Astrocyte (in vitro differentiated cells and primary cell): ENCODE measurements at places on chromosomes 1 and 21. TPM values are rescaled to one million over a fixed set of nuclear protein-coding genes. Genes with fewer than 3 reads are reported as not detected.
A peak's percentile ranks its signal among the peaks of the same experiment; 100 is the strongest.

DNA sequence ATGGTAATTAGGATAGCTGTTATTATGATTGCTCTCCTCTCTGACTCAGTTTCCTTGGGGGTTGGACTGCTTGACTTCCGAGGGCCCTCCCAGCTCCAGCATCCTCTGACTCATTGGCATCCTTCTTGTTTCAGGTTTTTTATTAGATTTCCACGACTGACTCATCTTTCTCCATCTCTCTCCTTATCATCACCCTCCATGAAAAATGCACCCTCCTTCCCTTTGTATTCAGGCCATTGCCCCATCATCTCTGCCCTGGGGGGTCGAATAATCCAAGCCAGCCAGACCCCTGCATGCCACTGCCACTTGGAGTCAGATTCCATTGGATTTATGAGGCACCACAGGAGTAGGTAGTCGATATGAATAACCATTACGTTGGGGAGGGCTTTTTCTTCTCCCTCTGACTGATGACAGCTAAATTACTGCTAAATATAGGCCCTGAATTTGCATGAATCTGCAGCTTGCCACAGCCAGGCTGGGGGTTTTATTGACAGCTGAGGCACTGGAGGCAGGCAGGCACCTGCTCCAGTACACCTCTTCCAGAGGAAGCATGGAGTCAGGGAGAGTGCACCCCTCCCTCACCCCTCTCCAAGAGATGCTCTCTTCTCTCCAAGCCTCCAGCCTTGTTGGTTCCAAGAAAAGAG is 91.7 kb downstream of the C1orf94 start:
- peaks cover 26% of the 10 kb centered on the region for H3K4me1 ChIP-seq
- H3K27ac ChIP-seq: no peak overlapping the region
- DNase-seq: peak; percentile 87
- H3K36me3 ChIP-seq: no peaks in the 10 kb centered on the region
- no peak overlapping the region for H3K4me3 ChIP-seq
- no peaks in the 10 kb centered on the region for H3K27me3 ChIP-seq

- H3K27me3 ChIP-seq: no peaks in the 10 kb centered on the region
- no peak overlapping the region for H3K4me3 ChIP-seq
- H3K27ac ChIP-seq: no peak overlapping the region
- no peak for DNase-seq
- no peaks in the 10 kb centered on the region for H3K4me1 ChIP-seq
Measured at GRCh38 chr1:216310776-216311175, 112.5 kb downstream of the USH2A start.

DNA sequence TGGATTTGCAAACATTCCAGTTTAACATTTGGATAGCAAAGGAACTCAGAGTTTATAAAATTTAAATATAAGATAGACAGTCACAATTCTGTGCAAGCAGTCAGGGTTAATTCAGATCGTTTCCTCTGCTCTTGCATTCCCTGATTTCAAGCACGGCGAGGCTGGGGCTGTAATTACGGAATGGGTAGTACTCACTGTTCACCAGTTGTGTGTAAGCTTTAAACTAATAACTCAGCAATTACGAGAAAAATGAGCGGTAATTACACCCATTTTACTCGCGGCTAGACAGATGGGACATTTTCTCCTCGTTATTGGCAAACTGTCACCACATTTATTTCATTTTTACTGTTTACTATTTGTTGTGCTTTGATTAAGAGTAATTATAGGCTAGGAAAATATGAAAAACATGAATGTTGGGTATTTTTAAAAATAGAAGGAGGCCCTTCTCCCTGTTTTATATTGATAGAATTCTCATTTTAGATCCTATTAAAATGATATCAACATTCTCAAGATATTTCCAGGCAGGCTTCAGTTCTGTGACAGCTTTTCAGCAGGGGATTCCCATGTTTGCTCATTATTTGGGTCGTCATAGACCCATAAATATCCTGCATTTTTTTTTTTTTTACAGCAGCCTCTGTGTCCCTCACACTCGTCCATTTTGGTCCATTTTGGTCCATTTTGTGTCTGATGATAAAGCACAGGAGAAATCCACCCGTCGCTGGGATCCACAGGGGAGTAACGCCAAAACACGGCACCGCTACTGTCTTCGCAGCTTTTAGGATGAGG is 208.3 kb downstream of the DSCAM start:
- no peaks in the 10 kb centered on the region for H3K4me1 ChIP-seq
- no peak overlapping the region for H3K4me3 ChIP-seq
- no peaks in the 10 kb centered on the region for H3K36me3 ChIP-seq
- H3K27ac ChIP-seq: no peak overlapping the region
- no peak for DNase-seq

DNA sequence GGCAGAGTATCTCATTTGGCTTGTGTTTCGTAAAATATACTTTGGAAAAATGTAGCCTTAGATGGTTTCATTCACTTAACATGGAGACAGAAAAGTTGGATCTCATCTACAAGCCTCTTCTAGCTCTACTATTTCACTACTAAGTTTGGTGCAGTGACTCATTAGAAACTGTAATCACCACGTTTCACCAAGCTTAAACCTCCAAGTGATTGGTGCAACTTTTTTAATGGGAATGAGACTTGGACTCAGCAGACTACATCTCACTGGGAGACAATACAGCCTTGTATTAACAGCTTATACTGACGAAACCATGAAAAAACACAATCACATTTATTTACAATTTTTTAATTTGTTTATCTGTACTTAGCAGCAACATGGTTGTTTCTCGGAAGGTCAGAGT is 29.9 kb upstream of the NRIP1 start:
- H3K4me1 ChIP-seq: no peaks in the 10 kb centered on the region
- H3K4me3 ChIP-seq: no peak overlapping the region
- no peaks in the 10 kb centered on the region for H3K27me3 ChIP-seq

The SERPINC1 gene
- total RNA-seq: not detected in 2 replicates

The ARF1 gene
- 431 and 435 TPM in 2 replicates for total RNA-seq

DNA sequence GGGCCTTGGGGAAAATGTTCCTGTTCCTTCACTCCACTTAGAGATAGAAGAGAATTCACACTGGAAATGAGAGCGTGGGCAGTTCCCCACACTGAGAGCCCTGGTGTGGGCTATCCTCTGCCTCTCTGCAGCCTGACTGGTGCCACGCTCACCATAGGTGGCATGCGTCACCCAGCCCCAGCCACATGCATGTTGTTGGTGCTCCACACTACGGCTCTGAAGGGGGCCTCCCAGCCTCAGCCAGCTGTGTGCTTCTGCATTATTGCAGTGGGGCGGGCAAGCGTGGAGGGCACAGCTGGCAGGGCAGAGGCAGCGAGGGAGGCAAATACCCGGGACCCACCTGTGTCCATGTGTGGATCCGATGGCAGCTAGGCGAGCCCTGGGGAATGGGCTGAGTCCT is 14.7 kb upstream of the RASSF5 start:
- H3K4me3 ChIP-seq: no peak overlapping the region
- peaks cover 27% of the 10 kb centered on the region for H3K4me1 ChIP-seq
- DNase-seq: no peak

The BRINP2 gene
- total RNA-seq: not detected in 2 replicates

DNA sequence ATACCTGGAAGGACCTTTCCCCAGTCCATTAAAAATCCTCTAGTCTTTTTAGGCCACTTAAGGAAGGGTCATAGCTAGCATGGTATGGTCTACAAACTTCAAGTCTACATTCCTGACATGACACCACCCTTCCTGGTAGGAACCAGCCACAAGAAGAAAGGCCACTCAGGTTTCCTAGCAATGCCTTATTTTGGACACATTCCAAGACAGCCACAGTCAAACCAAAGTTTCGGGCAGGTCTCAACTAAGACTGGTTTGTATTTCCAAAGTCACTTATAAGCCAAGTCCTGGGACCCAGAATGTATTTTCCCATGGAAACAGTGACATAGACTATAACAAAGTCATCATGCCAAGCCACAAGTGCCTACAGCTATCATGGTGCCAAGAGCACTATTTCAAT is 50.6 kb upstream of the SLC44A3 start:
- peaks cover 14% of the 10 kb centered on the region for H3K4me1 ChIP-seq
- no peak overlapping the region for H3K4me3 ChIP-seq
- no peaks in the 10 kb centered on the region for H3K36me3 ChIP-seq
- no peak for DNase-seq

The CD247 gene
- not detected in 2 replicates for total RNA-seq

- H3K27ac ChIP-seq: peak overlapping the region; percentile 83
- no peaks in the 10 kb centered on the region for H3K27me3 ChIP-seq
- peaks cover 36% of the 10 kb centered on the region for H3K4me1 ChIP-seq
- H3K4me3 ChIP-seq: no peak overlapping the region
- DNase-seq: no peak
Measured at GRCh38 chr1:209899948-209900347, 38.1 kb upstream of the SYT14 start.

DNA sequence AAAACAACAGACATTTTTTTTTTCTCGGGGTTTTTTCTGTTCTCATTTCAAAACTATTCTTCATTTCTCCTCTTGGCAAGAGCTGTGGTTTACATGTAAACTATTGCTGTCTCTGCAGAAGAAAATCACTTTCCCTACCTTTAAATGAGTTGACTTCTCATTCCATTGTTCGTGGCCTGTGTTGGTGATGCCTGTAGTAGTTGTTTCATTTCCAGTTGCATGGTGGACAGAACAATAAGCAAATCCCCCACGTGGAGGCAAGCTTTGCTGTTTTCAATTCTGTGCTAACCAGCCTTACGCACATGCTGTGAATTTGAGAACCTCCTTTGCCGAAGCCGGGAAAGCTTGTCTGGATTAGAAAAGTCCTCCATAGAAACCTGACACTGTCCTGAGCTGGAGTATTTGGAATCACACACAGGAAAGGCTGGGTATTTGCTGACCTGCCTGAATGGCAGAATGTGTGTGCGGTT is 26.2 kb upstream of the MAP3K7CL start:
- no peaks in the 10 kb centered on the region for H3K36me3 ChIP-seq
- peaks cover 17% of the 10 kb centered on the region for H3K4me1 ChIP-seq
- H3K27me3 ChIP-seq: no peaks in the 10 kb centered on the region
- peak overlapping the region; percentile 31 for H3K27ac ChIP-seq
- no peak overlapping the region for H3K4me3 ChIP-seq

- no peaks in the 10 kb centered on the region for H3K36me3 ChIP-seq
- no peaks in the 10 kb centered on the region for H3K4me1 ChIP-seq
- H3K27ac ChIP-seq: no peak overlapping the region
Measured at GRCh38 chr1:74452035-74452434, 60.4 kb downstream of the LRRC53 start.

GRCh38 chr21:27827972-27828371 is 861.1 kb upstream of the ADAMTS5 start:
- no peak overlapping the region for H3K27ac ChIP-seq
- H3K27me3 ChIP-seq: no peaks in the 10 kb centered on the region
- H3K4me1 ChIP-seq: no peaks in the 10 kb centered on the region
- H3K36me3 ChIP-seq: no peaks in the 10 kb centered on the region
- DNase-seq: no peak
